ENCODE measurements at places on chromosomes 4 and X.

DNA sequence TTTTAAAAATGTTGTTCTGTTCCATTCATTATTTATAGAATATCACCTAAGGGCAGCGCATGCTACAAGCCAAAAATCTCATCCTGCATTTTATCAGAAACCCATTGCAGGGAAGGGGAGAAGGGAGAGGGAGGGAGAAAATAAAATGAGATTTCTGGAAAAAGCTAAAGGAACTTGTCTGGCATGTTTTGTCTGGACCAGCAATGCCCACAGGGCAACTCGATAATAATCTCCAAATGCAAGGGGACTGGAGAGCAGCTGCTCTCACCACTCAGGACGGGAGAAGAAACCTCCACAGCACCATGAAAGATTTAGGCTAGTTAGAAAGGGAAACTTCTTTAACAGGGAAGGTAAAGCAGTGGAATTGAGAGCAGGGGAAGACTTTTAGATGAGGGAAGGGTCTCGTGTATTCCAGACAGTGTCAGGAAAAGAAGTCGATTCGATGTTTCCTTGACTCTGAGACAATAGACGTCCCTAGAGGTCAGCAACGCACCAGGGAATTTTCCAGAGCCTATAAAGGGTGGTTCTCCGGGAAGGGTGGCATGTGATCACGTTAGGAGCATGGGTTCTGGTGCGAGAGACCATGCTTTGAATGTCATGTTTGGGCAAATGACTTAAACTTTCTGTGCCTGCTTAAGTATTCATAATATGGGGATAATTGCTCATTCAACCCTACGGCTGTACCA lies 132.2 kb upstream of the NDP start:
- no peak for DNase-seq

- no peak for DNase-seq
Measured at GRCh38 chr4:71607780-71608677, 175.8 kb downstream of the GC start.

- DNase-seq = no peak
Measured at GRCh38 chr4:150001815-150002214, 76.4 kb upstream of the DCLK2 start.

DNA sequence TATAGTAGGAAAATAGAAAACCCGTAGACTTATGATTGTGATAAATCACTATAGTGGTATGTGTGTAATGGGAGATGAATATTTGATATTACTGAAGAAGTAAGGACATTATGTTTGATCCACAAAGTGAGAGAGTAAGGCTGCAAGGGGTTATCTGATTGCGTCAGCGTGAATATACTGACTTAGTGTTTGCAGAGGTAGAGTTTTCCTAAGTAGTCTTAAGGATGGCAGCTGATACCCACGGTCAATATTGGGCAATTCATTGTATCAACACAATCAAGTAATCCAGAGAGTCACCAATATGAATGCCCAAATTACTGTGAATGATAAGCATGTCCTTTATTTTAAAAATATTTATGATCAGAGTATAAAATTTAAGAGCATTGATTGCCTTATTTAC lies 83.7 kb downstream of the SPOCK3 start:
- no peak for DNase-seq

- no peak for DNase-seq
Measured at GRCh38 chr4:174593701-174594100, 71.4 kb upstream of the HPGD start.

GRCh38 chrX:151984328-151984727 lies 9.9 kb upstream of the GABRE start:
- no peak for DNase-seq

DNA sequence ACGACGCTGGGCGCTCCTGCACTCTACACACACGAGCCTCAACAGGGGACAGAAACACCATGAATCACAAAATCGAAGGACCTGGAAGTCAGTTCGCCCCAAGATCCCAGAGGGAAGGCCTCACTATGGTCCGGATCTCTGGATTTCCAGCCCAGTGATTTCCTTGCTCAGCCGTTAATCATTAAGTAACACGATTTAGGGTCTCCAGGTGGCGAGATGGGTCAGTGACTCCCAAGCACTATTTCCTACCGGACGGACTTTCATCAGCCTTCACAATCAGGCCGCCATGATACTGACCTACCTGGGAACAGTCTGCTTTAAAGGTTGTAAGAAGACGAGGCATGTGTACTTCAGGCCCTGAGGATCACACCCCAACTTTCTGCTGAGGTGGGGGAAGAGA lies 63.7 kb downstream of the FAT1 start:
- no peak for DNase-seq
